Activated T-helper 1 cell treated with Interleukin-2 at 50 U/mL for 16 hours (primary cell): ENCODE measurements at places on chromosomes 4 and X.
A peak's percentile ranks its signal among the peaks of the same experiment; 100 is the strongest.

DNA sequence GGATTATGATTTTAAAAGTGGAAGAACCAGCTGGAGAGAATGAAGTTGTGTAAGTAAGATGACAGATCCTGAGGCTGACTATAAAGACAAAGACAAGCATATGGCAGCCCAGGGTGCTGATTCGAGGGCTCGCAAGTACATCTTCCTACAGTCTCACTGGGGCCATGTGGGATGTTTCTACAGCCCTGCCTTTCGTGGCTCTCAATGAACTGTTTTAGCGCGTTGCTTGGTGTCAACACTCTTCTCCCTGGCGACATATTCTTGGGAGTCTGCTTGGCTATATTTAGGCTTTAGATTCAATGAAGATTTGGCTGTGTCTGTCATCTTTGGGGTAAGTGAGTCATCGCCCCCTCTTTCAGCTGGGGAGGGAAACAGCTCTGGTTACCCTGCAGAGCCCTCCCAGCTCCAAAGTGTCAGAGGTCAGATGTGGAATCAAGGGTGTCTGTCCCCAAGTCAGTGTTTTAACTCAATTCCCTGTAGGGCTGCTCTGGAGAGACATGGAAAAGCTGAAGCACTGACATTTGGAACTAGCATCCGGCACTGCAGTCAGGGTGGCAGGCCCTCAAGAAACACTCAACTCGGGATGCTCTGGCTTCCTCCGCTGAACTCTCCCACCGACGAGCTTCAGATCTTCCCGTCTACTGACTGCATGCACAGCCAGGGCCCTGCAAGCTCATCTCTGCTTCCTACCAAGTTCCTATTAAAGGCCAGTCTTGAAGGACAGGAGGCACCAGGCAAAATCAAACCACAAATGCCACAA lies 65.7 kb downstream of the GATB start:
- no peak for DNase-seq

- DNase-seq: no peak
Observed at GRCh38 chrX:37820646-37821045, 26.7 kb downstream of the DYNLT3 start.

DNA sequence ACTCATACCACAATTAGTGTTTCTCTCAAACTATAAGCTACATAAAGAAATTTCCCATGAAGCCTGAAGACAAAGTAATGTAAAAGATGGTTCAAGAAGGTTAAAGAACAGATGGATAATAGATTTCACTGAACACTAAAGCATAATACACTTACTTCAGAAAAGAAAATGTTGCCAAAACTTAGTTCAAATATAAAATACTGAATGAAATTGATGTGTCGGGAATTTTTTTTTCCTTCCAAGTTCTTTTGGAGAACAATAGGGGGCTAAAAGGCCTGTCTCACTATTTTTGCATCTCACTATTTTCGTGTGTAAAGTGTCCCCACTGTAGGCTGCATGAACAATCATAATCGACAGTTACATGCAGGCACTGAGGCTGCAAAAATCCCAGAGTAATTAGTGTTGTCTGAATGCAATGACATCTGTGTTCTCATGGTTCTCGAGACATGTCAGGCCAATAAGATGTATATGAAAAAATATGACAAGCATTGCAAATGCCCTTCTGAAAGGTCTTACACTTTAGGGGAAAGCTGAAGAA lies 11.9 kb upstream of the MAB21L2 start:
- no peak for DNase-seq

- DNase-seq: no peak
Observed at GRCh38 chr4:151469970-151470369, 61.0 kb downstream of the FHIP1A start.

GRCh38 chrX:41332408-41333002 lies 1.5 kb upstream of the DDX3X start:
- no peak for DNase-seq

- DNase-seq: no peak
Observed at GRCh38 chrX:103234869-103235268, 20.0 kb downstream of the BEX4 start.

- no peak for DNase-seq
Observed at GRCh38 chr4:52935317-52935716, 73.2 kb downstream of the RASL11B start.

DNA sequence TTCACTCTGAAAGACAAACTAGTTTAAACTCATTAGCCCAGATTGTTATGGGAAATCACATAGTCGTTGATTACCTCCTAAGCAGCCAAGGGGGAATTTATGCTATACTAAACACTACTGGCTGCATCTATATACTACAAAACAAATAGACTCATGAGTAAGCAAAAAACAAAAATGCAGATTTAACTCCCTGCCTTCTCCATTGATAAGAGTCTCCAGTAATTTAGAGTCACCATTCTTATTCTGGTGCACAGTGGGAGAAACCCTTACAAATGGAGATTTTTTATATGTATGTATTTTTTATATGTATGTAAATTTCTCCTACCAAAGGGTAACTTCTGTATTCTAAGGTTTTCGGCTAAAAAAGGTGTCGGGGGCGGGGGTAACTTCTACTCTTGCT lies 126.6 kb downstream of the PLS3 start:
- no peak for DNase-seq

DNA sequence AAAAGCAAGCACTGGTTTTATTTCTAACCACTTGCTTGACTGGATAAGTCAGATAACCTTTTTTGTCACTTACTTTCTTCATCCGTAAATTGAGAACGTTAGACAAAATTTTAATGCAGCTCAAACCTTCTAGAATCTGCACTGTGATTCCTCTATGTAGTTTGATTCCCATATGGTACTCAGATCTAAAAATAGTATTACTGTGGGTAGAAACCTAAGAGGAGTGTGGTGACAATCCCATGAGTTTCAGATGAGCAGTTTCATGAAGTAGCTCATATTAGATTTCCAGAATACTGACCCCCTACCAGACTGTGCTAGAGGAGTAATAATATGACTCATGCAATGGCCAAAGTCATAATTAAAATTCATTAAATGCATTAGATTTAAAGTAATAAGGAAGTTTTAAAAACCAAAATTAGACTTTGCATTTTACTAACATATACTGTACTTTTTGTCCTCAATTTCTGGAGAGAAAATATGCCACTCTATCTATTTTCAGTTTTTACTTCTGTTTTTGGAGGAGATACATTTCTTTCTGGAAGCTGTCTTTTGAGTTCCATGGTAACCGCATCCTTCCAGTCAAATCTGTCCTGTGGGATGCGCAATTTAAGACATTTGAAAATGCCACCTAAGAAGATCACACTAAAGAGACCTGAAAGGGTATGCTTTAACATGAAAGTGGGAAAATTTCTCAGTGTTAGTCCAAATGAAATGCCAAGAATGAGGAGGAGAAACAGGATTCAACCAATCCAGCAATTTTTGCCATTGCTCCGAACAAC lies 64.1 kb upstream of the GPM6A start:
- DNase-seq: no peak

DNA sequence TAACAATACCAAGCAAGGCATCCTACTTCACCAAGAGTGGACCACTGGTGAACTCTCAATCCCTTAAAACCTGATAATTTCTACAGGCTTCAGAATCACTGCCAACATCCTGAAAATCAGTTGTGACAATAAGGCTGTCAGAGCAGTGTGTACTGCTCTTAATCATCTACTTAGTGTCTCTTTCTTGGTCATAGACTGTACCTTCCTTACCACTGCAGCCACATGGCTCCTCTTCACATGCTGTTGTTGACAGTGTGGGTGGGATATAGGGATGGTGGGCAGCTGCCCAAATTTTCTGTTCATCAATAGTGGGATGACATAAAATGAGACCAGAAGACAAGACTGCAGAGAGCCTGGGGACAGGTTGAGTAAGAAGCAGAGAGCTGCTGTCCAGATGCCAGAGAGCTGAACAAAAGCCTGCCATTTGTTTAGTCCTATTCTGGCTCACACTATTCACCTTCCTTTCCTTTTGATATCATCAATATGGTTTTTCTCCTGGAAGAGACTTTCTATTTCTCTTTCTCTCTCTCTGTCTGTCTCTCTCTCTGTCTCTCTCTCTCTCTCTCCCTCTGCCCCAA lies 178.9 kb downstream of the MGST2 start:
- DNase-seq: no peak

DNA sequence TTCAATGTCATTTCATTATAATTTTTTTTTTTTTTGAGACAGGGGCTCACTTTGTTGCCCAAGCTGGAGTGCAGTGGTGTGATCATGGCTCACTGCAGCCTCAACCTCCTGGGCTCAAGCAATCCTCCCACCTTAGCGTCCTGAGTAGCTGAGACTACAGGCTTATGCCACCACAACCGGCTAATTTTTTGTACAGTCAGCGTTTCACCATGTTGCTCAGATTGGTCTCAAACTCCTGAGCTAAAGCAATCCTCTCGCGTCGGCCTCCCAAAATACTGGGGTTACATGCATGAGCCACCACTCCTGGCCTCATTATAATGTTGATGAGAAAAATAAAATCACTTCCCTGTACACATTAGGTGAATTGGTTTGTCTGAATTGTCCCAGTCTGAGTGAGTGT lies 16.9 kb downstream of the TAF7L start:
- no peak for DNase-seq

GRCh38 chr4:28357990-28358389 lies 1497.3 kb downstream of the STIM2 start:
- no peak for DNase-seq

DNA sequence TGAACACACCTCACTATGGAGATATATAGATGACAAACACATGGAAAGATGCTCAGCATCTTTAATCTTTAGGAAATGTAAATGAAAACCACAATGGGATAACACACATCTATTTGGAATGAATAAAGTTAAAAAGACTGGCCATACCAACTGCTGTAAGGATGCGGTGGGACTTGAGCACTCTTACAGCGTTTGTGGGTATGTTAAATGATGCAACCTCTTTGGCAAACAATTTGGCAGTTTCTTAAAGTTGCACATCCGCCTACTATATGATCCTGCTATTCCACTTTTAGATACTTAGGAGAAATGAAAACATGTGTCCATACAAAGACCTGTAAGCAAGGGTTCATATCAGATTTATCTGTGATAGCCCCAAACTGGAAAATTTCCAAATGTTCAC lies 50.7 kb downstream of the MRPL1 start:
- DNase-seq: no peak

- DNase-seq: no peak
Observed at GRCh38 chr4:104818579-104818978, 323.9 kb upstream of the CXXC4 start.

DNA sequence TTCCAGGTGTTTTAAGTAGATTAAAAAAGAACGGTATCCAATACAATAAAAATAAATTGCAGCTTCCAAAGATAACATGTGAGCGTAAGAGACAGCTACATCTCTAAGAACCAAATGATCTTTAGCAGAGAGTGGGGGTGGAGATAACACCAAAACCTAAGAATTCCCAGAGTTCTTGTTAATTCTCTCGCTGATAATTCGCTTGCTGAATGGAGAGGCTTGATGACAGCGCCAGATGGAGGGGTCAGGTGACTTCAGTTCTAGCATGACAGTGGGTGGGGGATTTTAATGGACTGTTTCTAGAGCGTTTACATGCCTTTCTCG lies 2.3 kb downstream of the CLCN4 start:
- DNase-seq: no peak

- DNase-seq: no peak
Observed at GRCh38 chr4:6568689-6569332, 6.2 kb upstream of the MAN2B2 start.

DNA sequence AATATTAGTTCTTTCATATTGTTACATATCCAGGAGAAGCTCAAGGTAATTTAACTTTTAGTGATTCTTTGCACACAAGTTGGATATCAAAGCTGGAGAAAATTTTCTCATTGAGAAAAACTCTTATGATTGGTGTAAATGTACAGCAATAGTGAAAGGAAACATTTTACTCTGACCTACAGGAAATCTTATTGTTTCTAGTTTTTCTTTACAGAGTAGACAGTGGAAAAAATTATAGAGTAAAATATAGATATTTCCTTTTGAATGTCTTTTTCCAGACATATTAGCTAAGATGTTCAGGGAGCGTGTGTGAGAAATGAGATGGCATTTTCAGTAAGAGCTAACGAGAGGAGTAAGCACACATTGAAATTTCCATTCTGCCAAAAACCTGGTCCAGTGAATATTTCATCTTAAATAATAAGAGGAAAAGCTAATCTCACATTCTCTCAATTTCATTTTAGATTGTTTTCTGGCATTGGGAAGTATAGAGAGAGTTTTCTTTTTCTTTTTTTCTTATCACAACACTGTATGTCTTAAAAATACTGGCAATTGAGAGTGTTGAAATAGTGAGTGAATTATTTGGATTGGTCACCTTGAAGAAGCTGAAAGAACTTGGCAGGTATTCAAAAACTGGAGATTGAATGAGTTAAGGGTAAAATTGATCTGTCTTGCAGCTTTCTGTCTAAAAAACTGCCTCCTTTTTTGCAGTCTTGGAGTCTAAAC lies 15.6 kb upstream of the ATP8A1 start:
- DNase-seq: no peak

GRCh38 chr4:151438154-151438553 lies 29.2 kb downstream of the FHIP1A start:
- DNase-seq: no peak

GRCh38 chr4:101851672-101852071 lies 61.1 kb downstream of the BANK1 start:
- DNase-seq: no peak

GRCh38 chr4:84952776-84953175 lies 13.7 kb downstream of the WDFY3 start:
- no peak for DNase-seq

DNA sequence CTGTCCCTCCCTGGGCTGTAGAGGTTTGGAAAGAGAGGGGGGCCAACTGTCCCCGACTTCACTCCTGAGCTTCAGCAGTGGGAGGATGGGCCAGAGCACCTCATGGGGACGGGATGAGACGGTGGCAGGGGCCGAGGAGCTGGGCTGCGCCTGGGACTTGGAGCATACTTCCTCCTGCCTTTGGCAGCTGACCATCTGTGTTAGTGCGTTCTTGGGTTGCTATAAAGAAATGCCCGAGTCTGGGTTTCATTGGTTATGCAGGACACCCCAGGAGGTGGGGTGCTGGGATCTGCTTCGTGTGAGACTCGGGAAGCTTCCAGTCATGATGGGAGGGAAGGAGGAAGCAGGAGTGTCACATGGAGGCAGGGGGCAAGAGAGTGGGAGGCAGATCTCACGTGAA lies 7.4 kb downstream of the PSAPL1 start:
- DNase-seq: no peak

DNA sequence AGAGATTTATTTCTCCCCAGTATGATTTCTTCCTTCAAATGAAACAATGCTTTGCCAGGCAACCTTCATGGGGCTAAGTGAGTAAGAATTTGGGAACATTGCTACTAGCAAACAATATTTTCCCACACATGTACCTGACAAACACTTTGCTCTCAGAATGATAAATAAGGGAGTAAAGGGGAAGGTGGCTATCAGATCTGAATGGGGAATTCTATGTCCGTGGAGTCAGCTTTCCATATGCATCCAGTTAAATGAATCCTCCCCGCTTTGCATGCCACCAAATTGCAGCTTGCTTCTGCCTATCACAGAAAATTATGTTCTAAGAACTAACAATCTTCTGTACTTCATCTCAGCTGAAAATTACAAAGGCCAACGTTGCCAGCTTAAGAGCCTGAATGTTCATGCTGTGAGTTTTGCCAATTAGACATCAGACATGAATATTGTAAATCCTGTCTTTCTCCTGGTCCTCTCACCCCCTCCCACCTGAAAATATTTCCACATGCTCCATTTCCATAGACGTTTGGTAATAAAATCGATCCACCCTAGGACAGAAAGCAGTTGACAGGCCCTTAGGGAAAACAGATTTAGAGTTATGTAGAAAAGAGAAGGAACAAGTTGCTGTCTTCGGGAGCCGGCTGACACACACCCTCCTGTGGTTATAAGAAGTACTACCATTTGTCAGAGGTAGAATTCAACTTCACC lies 6.3 kb downstream of the MEPE start:
- DNase-seq: no peak

- no peak for DNase-seq
Observed at GRCh38 chrX:1226249-1226648, 13.8 kb upstream of the CRLF2 start.

- peak; percentile 73 for DNase-seq
Observed at GRCh38 chr4:1201851-1202525, 29.6 kb upstream of the SPON2 start.
